ENCODE measurements at places on chromosomes 4 and X. TPM values are rescaled to one million over a fixed set of nuclear protein-coding genes. Genes with fewer than 3 reads are reported as not detected.

Gene GAGE12H
- total RNA-seq: not detected

Gene GAR1
- total RNA-seq: 2.7 TPM

Gene RNF128
- 1.5 TPM for total RNA-seq

Gene LPAR4
- 0.12 TPM for total RNA-seq

Gene RAB40AL
- 0.22 TPM for total RNA-seq

Gene ZMYM3
- 12.0 TPM for total RNA-seq

Gene PDGFC
- total RNA-seq: 133 TPM

Gene SASH3
- not detected for total RNA-seq

Gene SLC35A2
- total RNA-seq: 13.9 TPM

Gene DCAF8L2
- not detected for total RNA-seq

Gene BEND2
- total RNA-seq: not detected

Gene F11
- not detected for total RNA-seq

Gene PRDM5
- 25.0 TPM for total RNA-seq

Gene ARHGAP24
- total RNA-seq: 48.9 TPM

Gene FAM199X
- total RNA-seq: 27.9 TPM

Gene TEX13C
- total RNA-seq: not detected

Gene SPATA4
- total RNA-seq: 0.37 TPM

Gene MAOA
- total RNA-seq: 5.5 TPM

Gene PDCL2
- total RNA-seq: not detected

Gene CXCL3
- total RNA-seq: 3.3 TPM

Gene SEPSECS
- total RNA-seq: 8.2 TPM

Gene NOCT
- total RNA-seq: 25.6 TPM

Gene GLRA2
- not detected for total RNA-seq

Gene LANCL3
- total RNA-seq: 0.12 TPM

Gene CNKSR2
- total RNA-seq: 2.4 TPM

Gene MOB1B
- 15.6 TPM for total RNA-seq

Gene IL3RA
- not detected for total RNA-seq

Gene AREG
- total RNA-seq: 0.11 TPM

Gene PDE6B
- total RNA-seq: 0.22 TPM

Gene POU3F4
- not detected for total RNA-seq

Gene TRO
- 6.8 TPM for total RNA-seq

Gene PRKX
- total RNA-seq: 18.4 TPM

Gene DUSP9
- total RNA-seq: 0.11 TPM

Gene RBM47
- 4.4 TPM for total RNA-seq

Gene PNMA6F
- not detected for total RNA-seq

Gene SOWAHB
- not detected for total RNA-seq

Gene KLHL34
- under 0.01 TPM for total RNA-seq

Gene NXF2B
- not detected for total RNA-seq

Gene PCSK1N
- total RNA-seq: 2.9 TPM

Gene ARMCX2
- 73.7 TPM for total RNA-seq

Gene CRMP1
- 0.62 TPM for total RNA-seq

Gene HSFX2
- not detected for total RNA-seq

Gene DCX
- not detected for total RNA-seq

Gene EDA2R
- total RNA-seq: 12.6 TPM

Gene NLRP2B
- total RNA-seq: not detected

Gene ESX1
- not detected for total RNA-seq

Gene CDX4
- total RNA-seq: not detected

Gene ADRA2C
- total RNA-seq: 1.5 TPM

Gene SLC49A3
- total RNA-seq: 1.00 TPM

Gene ITIH6
- not detected for total RNA-seq

Gene WFS1
- 19.3 TPM for total RNA-seq

Gene CORIN
- total RNA-seq: 1.00 TPM

Gene EDA
- 1.1 TPM for total RNA-seq
